ENCODE measurements at places on chromosomes 3 and 15.

- DNase-seq: no peak
Observed at GRCh38 chr3:42710323-42711021, 7.9 kb upstream of the HHATL start.

- no peak for DNase-seq
Observed at GRCh38 chr15:85331655-85332285, 48.6 kb upstream of the AKAP13 start.

DNA sequence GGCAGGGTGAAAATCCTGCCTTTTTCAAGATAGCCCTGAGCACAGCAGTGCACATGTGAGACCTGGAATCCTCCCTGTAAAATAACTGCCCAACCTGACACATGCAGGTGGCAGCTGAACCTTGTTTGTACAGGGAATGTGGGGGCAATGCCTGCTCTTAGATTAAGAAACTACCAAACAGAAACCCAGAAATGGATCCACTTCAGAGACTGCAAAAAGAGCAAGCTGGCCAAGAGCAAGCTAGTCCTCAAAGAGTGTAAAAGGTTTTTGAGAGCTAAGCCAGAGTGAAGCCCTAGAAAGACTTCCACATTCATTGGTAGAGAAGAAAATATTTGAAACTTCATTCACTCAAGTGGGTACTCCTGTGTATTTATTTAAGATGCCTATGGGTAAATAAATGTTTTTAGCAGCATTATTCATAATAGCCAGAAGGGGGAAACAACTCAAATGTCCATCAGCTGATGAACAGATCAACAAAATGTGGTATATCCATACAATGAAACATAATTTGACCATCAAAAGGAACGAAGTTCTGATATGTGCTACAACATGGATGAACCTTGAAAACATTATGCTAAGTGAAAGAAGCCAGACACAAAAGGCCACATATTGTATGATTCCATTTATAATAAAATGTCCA lies 96.0 kb upstream of the TSC22D2 start:
- no peak for DNase-seq

DNA sequence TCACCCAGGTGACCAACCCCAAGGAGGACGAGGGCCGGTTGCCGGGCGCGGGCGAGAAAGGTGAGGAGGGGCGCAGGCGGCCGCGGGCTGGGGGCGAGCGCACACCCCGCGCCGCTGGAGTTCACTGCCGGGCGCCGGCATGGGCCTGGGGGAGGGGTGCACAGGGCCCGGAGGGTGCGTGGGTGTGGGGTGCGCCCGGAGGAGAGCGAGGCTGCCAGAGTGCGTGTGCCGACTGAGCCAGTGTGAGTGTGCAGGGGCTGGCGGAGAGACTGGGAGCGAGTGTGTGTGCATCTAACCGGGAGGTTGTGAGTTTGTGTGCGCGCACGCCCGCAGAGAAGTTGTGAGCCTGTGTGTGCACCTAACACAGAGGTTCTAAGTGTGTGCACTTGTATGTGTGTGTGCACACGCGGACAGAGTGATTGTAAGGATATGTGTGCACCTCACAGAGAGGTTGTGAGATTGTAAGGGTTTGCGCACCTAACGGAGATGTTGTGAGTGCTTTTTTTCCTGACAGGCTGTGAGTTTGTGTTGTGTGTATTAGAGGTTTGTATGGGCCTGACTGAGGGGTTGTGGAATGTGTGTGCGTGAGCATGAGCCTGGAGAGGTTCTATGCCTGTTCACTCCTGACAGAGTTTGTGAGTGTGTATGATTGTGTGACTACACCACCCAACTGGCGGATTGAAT lies 681 bp downstream of the CTDSPL start:
- DNase-seq: peak; percentile 42

- peak; percentile 63 for DNase-seq
Observed at GRCh38 chr3:194086388-194087075, 49.4 kb upstream of the HES1 start.

DNA sequence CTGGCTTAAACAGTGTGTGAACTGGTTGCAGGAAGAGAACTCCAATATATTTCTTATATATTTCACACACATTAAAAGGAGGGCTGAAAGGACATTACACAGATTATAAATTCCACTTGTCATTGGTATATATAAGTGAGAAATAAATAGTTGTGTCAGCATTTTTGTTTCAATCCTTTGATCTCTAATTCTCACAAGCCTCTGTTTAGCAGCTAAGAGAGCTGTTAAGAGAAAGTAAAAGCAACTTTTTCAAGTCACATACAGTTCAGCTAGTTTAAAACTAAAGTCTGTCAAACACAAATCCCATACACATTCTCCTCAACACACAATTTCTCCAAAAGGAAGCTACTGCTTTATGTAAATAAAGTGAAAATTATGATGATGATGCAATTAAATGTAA lies 70.5 kb upstream of the CCDC39 start:
- no peak for DNase-seq

DNA sequence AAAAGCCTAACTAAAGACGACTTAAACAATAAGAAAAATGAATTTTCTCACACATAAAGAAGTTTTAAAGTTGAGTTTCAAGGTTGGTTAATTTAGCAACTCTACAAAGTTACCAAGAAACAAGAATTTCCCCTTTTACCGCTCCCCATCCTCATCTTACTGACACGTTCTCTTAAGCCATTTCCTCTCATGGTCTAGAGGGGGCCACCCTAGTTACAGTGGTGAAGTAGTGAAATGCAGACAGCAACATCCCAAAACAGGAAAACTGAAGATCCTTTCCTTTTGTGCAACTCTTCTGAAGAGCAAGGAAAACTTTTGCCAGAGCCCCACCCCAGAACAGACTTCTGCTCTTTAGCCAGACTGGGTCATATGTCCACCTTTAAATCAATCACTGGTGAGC lies 17.3 kb upstream of the SOX14 start:
- DNase-seq: no peak

GRCh38 chr3:122979211-122979610 lies 48.4 kb downstream of the SEMA5B start:
- DNase-seq: no peak

GRCh38 chr15:53437366-53437765 lies 322.1 kb downstream of the WDR72 start:
- DNase-seq: no peak

DNA sequence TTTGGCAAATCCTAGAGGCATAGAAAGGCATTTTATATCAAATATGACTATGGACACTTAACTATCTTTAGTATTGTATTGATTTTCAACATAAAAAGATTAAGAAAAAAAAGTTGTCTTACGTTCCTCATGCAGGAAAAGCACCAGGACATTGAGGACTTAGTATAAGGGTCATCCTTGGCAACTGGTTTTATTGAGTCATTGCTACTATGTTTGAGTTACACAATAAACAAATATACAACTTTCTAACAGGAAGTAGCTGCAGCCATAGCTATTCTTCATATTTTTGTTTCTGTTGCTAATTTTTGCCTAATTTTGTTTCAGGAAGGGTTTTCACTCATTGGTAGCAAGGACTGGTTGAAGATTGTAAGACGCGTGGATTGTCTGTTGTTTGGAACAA lies 93.0 kb downstream of the NPTN start:
- DNase-seq: no peak

- DNase-seq: no peak
Observed at GRCh38 chr3:188169830-188170455, 16.0 kb downstream of the LPP start.

- no peak for DNase-seq
Observed at GRCh38 chr3:189014526-189014925, 157.2 kb upstream of the TPRG1 start.

DNA sequence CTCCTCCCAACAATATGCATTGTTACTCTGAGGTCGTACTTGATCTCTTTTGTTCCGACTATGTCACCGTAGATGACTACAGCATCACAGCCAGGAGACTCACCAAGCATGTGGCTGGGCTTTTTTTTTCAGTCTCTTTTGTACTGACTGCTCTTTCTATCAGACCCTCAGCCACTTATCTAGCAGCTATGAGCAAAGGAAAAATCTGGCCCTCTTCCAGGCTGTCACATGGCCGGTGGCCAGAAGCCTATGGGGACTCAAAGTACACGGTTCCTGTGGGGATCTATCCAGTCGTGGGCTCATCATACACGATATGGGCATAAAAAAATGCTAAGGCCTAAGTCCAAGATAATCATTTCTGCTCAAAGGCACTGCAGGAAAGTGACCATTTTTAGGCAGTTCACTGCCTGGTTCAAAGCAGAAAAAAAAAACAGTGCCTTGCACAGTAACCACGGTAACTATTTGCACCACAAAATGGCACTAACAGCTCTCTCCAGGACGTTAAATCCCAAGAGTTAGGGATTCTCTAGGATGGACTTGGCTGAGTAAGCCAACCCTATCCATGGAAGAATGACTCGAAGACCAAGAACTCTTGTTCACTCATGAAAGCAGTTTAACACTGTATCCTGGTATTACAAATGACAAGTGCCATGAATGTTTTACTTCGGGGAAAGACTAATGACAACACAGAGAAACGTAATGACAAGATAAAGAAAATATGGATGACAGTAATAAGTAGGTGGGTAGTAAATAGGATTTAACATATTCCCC lies 50.3 kb downstream of the SHQ1 start:
- peak; percentile 57 for DNase-seq

GRCh38 chr3:71045212-71045916 lies 538.2 kb downstream of the FOXP1 start:
- no peak for DNase-seq

DNA sequence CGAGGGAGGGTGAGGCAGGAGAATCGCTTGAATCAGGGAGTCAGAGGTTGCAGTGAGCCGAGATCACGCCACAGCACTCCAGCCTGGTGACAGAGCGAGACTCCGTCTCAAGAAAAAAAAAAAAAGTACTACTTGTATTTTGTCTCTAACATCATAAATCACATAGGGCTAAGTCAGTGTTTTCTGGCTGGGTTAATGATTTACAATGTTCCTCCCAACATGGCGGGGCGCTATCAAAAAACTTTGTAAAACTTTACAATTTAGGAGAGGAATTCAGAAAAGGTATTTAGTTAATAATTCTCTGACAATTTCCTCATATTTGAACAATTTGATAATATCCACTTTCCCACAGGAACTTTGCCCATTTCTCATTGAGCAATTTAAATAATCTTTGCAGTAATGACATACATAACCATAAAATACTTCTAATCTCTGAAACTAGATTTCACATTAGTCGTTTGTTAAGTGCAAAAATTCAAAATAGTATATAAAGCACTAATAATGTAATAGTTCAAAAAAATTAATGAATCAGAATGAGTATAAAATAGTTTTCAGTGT lies 26.6 kb upstream of the B3GNT5 start:
- no peak for DNase-seq

DNA sequence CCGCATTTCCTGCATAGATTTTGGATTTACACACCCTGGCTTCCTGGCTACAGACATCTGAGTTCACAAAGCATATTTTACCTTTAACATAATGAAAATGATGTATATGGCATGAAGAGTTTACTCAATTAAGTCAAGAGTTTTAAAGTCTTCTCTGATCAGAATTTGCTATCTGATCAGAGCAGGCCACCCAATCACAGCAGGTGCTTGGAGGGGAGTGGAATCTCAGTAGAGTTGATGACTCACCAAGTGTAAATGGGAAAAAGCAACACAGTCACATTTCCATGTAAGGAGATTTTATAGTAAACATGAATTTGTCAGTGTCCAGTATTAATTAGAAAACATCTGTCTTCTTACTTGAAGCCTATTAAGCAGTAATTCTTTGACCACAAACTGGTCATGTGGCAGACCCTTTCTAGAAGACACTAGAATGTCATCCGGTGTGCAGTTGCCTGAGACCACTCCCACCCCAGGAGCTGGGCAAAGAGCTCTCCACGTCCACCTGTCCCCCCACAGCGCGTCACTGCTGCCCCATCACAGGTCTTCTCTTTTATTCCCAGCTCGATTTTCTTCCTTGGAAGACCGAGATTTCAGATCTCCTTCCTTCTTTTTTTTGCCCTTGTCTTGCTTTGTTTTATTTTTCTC lies 10.8 kb downstream of the MESD start:
- peak; percentile 31 for DNase-seq

- no peak for DNase-seq
Observed at GRCh38 chr15:67208396-67208795, 46.1 kb downstream of the AAGAB start.

DNA sequence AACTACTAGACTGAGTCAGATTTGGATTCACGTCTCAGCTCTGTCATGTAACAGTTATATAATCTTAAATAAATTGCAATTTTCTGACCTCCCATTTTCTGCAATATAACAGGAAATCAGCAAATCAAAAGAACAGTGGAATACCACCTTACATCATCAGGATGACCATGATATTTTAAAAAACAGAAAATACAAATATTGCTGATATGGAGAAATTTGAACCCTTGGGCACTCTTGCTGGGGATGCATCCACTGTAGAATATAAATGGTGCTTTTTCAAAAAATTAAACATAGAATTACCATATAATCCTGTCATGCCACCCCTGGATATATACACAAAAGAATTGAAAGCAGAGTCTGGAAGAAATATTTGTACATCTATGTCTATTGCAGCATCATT lies 982.5 kb downstream of the TBL1XR1 start:
- DNase-seq: no peak

- no peak for DNase-seq
Observed at GRCh38 chr3:186633481-186633880, 6.7 kb upstream of the FETUB start.

GRCh38 chr15:42594095-42594494 lies 18.7 kb downstream of the STARD9 start:
- DNase-seq: no peak

- no peak for DNase-seq
Observed at GRCh38 chr3:96996009-96996408, 181.6 kb downstream of the EPHA6 start.

GRCh38 chr3:158539414-158540014 lies 31.5 kb upstream of the MLF1 start:
- peak; percentile 61 for DNase-seq

DNA sequence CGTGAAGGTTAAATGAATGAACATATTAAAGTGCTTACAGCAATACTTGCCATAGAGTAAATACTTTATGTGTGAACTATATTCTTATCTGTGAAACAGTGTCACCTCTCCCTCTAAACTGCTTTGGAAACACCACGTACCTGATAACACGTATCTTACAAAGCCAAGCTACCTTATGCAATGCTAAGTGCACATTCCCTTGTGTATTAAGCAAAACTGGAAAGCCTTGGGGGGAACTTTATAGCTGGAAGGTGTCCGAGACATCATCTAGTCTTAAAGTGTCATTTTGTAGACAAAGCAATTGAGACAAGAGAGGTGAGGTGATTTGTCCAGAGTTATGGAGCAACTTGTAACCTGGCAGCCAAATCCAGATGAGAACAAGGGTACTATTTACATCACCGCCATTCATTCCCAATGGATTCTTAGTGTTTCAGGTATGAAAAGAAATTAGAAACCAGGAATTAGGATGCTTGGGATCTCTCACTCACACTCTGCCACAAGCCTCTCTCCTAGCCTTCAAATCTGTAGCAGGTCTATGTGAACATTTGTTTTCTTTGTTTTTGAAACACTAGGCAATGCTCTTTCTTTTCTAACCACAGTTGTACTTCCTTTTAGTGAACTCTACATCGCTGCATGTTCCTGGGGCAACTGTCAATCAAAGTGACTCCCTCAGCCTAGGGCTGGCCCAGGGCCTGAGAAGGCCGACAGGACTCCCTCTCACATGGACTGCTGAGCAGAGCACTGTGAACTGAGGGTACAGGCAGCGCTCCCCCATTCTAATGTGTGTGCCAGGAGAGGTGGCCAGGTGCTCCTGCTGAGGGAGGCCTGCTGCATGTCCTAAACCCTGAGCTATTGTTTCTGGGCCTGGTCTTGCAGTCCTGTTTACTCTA lies 13.9 kb upstream of the MGLL start:
- DNase-seq: no peak
